Activated T-helper 1 cell treated with anti-CD3 and anti-CD28 coated beads, Interleukin-2, amount 50 U/mL, for 16 hours (primary cell): ENCODE measurements at places on chromosomes 4 and X.

DNA sequence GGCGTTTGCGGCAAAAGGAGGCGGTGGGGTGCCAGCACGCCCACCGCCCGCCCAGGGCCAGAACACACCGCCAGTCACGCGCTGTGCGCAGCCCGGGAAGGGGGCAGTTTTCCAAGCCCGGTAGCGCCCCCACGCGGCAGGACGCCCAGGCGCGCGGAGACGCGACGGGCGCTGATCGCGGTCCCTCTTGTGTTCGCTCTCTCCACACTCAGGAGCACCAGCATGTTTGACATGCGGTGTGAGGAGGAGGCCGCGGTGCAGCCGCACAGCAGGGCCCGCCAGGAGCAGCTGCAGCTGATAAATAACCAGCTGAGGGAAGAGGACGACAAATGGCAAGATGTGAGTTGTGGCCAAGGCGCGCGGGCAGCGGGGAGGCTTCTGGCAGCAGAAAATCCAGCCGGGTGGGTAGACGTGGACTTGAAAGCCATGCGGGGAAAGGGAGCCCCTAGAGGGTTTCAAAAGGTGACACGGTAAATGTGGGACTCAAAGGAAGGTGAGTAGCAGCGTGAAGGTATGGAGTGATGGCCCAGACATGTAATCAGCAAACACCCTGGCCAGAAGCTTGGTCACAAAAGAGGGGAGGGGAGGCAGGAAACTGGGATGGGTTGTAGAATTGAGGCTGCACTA is 104.1 kb downstream of the PHOX2B start:
- no peak for DNase-seq

DNA sequence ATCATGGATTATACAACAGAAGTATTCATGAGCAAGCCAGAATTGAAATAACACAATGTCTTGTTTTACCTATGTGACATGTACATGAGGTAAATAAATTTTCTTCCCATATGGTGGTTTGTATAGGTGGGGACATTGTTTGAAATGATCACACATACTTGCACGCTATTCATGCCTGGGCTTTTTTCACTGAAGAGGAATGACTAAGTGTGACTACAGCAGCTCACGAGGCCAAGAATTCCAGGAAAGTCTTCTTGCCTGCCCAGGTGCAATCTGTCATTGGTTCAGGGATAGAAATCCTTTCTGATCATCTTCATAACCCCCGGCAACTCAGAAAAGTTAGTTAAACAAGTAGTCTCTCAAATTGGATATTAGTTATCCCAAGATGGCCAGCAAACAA is 36.3 kb upstream of the AREG start:
- no peak for DNase-seq

GRCh38 chr4:2322227-2322626 is 60.3 kb upstream of the MXD4 start:
- no peak for DNase-seq

- no peak for DNase-seq
Observed at GRCh38 chr4:167721617-167722486, 370.5 kb upstream of the ANXA10 start.

DNA sequence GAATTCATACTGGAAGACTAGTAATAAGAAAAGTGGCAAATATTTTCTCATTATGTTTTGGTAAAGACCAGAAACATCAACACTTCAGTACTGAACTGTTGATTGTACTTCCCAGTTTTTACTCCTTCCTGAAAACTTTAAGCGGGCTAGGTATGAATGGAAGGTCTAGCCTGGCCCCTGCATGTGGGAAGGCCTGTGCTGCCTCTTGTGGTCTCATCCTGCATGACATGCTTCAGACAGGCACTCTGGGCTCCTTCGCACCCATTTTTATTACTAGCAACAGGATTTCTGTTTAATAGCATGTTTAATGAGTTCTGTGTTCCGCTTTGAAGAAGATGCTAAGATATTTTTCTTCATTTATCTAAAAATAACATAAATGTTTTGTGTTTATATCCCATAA is 279.1 kb downstream of the ANK2 start:
- DNase-seq: no peak

- DNase-seq: no peak
Observed at GRCh38 chrX:140766024-140766611, 56.6 kb downstream of the LINC00632 start.

DNA sequence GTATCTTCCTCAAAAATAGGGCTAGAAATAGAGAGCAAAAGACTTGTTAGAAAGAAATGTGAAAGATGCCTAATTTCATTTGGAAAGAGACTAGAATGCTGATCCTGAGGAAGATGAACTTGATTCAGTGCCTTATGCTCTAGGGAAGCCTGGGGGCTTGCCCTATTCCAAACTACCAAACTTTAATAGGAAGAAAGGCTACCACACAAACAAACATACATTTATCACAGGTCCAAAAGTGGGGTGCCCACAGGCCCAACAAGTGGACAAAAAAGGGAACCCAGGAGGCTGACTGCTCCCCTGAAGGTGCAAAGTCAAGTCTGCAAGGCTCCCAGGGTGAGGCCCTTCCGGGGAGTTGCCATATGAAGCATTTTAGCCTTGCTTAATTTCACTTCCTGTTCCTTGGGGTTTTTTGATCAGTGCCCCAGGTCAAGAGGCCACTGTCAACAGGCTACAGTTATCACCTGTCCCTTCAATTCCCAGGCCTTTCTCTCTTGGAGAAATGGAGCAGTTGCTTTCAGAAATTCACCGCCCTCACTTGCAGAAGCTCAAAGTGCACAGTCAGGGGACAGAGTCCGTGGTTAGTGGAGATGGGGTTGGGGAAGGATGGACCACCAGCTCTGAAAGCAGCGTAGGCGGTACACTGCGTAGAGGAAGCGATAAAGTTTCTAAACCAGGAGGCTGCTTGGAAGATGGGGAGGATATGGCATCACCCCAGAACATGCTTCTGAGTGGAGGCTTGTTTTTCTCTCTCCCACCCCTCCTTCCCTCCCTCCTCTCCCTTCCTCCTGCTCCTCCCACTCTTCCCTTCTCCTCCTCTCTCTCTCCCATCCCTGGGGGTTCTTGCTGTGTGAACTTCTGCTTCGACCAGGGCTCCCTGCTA is 36.4 kb downstream of the TMEM154 start:
- no peak for DNase-seq

DNA sequence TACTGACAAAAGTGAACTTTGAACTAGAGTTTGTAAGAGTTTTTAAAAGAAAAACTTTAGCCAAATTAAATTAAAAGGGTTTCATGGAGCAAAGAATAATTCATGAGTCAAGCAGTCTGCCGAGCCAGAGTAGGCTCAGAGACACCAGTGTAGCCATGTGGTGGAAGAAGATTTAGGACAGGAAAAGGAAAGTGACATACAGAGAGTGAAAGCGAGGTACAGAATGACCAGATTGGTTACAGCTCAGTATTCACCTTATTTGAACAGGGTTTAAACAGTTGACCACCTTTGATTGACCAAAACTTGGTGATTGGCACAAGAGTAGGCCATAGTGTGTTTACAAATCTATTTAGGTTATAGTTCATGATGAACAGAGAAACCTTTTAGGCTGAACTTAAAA is 377.8 kb downstream of the KLHL4 start:
- no peak for DNase-seq

- DNase-seq: peak; percentile 47
Observed at GRCh38 chrX:110167952-110168451, 149.9 kb downstream of the AMMECR1 start.

DNA sequence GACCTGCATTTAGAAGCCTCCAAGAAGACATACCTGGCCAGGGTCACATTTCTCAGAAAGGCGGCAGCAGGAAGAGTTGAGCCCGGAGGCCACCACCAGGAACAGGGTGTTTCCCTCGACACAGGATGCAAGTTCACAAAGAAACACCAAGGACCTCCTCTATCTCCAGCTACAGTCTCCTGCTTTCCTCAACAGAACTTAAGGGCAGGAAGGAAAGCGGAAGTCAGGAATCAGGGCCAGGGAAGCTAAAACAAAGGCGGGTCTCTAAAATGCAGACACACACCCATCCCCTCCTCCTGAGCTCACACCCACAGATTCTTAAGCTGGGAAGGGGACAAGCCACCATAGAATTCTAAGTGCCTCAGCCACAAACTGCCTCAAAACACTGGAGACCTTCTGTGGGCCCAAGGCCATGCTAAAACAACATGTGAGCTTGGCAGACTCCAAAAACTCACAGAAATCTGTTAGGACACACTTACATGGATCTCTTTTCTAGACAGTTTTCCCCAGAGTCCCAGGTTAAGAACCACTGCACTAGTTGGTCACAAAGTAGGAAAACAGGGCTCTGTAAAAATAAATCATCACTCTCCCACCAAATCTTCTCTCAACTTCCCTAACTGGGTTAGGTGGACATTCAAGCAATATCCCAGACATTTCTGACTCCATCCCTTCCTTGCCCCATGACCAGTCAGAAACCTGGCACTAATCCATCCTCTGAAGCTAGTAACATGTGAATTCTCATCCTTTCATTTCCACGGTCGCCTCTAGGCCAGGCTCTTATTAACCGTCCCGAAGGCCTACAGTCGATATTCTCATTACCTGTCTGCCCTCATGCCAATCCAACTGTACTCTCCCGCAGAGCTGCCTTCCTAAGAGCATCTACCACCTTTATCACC is 163.2 kb downstream of the APBB2 start:
- no peak for DNase-seq

- no peak for DNase-seq
Observed at GRCh38 chr4:165398570-165398969, 19.8 kb downstream of the CPE start.

DNA sequence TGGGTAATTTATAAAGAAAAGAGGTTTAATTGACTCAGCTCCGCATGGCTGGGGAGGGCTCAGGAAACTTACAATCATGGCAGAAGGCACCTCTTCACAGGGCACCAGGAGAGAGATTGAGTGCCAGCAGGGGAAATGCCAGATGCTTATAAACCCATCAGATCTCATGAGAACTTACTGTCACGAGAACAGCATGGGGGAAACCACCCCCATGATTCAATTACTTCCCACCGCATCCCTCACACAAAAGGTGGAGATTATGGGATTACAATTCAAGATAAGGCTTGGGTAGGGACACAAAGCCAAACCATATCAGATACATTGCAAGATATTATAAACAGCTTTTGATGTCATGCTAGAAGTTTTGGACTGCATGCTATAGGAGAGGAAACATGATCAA is 204.3 kb downstream of the VEGFC start:
- no peak for DNase-seq

DNA sequence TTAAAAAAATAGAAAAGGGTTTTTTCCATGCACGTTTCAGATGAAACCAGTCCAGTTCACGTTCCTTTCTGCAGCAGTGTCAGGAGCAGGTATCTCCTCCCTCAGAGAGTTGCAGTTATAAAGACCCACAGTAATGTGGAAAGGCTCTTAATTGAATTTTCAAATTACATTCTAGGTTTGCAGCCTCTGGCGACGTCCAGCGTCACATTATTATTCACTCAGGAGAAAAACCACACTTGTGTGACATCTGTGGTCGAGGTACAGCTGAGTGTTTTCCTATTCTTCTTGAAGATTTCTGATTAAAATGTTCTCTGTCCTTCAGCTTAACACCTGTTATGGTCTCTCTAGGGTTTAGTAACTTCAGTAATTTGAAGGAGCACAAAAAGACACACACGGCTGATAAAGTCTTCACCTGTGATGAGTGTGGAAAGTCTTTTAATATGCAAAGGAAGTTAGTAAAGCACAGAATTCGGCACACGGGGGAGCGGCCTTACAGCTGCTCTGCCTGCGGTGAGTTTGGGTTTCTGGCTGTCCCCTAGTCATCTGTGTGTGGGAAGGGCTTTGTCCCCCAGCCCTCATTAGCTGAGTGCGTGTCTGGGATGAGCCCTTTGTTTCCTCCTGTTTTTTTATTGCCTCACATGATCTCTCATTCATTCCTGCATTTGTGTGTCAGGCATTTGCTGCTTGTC is 25.6 kb downstream of the ZBTB49 start:
- DNase-seq: no peak

GRCh38 chr4:176656108-176656507 is 136.6 kb downstream of the VEGFC start:
- no peak for DNase-seq

GRCh38 chr4:66959207-66959606 is 586.1 kb downstream of the CENPC start:
- DNase-seq: no peak

DNA sequence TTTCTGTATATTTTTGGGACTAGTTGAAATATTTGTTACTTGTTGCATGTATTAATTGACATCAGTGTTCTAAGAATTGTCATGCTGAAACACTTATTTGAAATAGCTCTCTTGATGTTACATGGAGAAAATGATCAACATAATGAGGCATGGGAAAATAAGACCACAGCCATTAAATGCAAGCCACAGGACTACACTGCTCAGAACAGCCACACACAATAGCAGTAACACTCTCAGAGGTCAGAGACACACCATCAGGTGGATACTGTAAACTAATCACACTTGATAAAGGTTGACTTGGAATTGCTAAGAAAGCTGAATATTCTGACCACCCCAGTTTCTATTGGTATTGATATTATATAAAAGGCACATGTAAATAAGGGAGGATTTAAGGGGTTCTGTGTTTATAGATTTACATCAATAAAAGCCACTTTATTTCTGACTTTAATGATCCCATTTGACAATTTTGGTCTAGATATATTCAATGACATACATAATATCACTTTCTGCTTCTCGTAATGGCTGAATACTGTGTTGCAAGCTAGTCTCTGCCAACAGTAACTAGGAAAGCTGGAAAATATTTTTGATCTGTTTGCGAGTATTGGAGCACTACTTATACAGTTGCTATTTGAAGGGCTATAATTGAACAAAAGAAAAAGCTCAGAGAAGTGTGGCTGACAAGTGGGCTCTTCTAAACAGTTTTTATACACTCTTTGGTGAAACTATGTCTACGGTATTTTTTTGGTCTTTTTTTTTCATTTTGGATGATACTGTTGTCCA is 876.5 kb upstream of the INTU start:
- no peak for DNase-seq

DNA sequence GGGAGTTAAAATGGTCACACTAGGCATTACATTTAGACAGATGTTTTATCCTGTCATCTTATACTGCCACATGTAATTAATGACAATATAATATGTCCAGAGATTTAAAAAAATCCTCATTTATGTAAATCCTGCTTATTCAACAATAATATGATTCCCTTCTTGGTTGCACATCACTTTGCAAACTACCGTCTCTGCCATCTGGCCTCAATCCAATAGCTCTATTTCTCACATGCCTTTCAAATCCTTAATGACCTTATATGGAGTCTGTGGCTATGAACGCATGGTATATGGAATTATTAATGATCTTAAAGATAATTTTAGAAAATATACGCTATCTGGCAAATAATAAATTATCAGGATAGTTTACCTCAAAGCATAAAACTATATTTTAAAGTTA is 144.5 kb downstream of the NPNT start:
- no peak for DNase-seq

DNA sequence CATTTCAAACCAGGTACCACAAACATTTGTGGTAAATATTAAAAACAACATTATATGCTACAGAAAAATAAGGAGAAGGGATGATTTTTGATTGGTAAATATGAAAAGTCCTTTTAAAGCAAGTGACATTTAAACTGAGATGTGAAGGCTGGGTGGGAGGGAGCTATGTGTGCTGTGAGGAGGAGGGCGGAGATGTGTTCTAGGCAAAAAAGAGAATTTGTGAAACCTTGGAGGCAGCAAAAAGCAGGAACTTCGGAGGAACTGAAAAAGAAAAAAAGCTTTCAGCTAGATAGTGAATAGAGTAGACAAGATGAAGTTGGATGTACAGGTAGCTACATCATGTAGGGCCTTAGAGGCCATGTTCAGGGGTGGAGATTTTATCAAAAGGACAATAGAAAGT is 10.1 kb upstream of the ARAP2 start:
- DNase-seq: no peak
